ENCODE measurements at places on chromosomes 4 and X.

DNA sequence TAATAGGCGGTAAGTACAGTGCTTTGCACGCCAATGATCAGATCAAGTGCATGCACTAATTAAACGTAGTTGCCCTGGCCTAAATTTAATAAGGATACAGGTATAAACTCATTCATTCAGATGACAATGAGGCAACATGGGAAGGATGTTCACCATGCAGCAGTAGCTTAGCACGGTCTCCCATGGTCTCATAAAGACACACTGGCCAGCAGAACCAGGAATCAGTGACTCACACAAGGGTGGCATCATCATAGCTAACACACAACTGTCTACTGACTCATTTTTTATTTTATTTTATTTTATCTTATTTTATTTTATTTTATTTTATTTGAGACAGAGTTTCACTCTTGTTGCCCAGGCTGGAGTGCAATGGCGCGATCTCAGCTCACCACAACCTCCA is 42.7 kb downstream of the TMEM156 start:
- no peak for DNase-seq

GRCh38 chr4:178745203-178745602 is 1303.0 kb upstream of the AGA start:
- DNase-seq, result no peak

GRCh38 chr4:74555843-74556242 is 110.9 kb downstream of the AREG start:
- no peak for DNase-seq

DNA sequence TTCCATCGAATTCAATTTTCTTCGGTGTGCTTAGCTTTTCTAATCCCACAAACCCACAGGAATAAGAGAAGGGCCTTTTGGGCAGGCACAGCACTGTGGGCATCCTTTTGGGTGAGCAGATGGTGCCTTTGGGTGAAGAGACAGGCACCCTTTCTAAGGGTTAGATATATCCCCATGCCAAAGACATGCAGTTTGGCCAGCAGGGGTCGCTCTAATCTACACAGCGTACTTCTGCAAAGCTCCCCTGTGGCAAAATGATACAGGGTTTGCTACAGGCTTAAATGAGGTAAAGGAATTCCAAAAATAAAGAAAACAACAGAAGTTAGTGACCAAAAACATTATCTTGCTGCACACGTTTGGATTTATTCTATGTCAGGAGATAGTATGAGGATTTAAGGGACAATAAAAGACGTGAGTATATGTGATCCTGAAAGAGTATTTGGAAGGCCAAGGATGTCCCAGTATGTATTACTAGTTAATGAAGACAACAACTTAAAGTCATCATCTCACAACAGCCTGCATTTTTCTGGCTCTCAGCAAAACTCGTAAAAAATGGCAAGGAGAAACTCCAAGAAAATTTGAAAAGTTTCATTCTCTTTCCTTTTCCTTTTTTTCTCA is 49.5 kb downstream of the PHEX start:
- peak; percentile 60 for DNase-seq

DNA sequence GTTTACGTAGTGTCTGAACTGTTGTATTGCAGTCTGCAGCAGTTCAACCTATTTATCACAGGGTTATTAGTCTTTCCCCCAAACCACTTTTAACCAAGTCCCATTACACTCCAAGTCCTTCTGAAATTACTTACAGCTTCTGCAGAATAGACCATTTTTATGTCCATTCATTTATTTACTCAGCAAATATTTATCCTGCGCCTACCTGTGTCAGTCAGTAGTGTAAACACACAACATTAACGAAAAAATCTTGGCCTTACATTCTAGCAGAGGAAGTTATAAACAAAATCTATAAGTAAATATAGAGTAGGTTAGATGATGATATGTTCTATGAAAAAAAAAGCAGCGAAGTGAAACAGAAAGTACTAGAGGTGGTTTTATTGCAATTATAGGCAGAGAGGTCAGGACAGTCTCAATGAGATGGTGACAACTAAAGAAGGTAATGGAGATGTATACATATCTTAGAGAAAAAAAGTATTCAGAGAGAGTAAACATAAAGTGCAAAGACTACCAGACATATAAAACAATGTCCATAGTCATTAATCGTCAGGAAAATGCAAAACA is 534.7 kb downstream of the KCNIP4 start:
- no peak for DNase-seq

DNA sequence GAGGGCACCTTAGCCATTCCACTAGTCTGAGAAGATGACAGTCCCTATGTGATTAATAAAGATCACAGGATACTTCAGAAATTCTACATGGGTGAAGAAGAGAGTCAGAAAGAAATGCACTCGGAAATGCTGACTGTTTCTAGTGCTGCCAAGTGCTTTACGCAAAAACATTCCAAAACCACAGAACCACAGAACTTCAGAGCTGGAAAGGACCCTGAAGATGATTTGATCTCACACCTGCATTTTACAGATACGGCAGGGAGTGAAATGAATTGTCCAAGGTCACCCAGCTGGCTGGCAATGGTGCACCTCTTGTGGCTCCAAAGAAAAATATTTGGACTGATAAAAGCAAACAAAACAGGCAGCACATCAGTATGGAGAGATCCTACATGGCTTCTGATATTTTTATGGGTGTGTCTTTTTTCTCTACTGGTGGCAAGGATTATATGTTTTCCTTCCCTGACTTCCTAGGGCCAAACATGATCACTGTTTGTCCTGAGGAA is 115.9 kb downstream of the MAML3 start:
- no peak for DNase-seq

- no peak for DNase-seq
Measured at GRCh38 chr4:109559625-109559982, 442 bp upstream of the MCUB start.

GRCh38 chr4:20288047-20288650 is 36.4 kb downstream of the SLIT2 start:
- no peak for DNase-seq

GRCh38 chr4:7926822-7927221 is 12.8 kb downstream of the AFAP1 start:
- DNase-seq, result no peak

DNA sequence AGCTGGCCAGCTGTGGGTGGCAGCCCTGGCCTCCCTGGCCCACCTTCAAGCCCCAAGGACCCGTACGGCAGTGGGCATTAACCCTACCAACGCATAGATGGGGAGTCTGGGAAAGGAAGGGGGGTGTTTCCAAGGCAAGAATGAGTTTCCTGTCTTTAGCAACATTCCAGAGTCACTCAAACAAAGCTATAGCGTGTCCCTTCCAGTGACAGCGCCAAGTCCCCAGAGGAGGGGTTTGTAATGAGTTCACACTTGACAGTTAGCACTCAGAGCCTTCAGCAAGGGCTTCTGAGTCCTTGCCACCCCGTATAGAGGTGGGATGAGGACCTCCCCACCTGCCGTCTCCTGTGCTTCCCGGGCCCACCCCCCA is 1.8 kb downstream of the BGN start:
- no peak for DNase-seq

GRCh38 chrX:7280520-7280919 is 132.6 kb upstream of the PUDP start:
- DNase-seq, result no peak

All from ELF-1 (cell line).